Mucosa of gallbladder (tissue), 1 donor: ENCODE measurements at places on chromosomes 16 and 17.

GRCh38 chr17:73503560-73503959 is 140.7 kb downstream of the SDK2 start:
- DNase-seq: no peak

DNA sequence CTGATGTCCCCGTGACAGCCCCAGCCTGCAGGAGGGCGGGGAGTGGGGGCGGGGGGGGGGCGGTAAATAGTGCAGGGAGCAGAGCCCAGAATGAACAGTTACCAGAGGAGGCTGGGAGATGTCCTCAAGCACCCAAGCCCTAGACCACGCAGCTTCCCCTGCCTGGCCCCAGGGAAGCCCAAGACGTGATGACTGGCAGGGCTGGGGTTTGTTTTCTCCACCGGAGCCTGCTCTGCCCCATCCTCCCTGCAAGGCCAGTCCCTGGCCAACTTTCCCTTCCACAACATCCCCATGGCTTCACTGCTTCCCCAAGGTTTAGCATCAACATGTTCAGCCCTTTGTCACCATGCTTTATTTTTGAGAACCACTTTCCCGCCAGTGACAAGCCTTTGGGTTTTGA is 1.4 kb upstream of the BEAN1 start:
- DNase-seq: no peak

GRCh38 chr16:6958184-6958583 is 374.5 kb upstream of the RBFOX1 start:
- DNase-seq: no peak

DNA sequence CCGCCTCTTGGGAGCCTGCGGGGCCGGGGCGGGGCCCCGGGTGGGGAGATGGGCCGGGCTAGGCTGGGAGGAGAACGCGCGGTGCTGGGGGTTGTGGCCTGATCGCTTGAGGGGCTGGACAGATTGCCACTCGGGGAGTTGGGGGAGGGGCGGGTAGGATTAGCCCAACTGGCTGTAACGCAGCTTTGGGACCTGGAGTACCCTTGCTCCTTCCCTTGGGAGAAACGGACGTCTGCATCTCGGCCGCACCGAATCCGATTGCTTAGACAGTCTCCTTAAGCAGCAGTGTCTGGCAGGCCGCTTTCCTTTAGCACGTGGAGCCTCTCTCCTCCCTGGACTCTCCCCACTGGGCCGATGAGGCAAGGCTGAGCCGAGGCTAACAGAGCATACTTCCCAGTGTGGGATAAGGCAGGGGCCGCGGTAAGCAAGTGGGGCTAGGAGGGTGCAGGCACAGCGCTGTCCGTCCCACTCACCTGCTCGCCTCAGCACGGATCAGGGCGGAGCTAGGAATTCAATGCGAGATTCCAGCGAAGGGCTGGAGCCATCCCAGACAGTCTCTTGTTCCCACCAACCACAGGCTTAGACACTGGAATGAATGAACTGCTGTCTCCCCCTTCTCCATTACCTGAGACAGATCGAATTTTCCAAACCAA is 540 bp upstream of the ACLY start:
- DNase-seq: no peak

DNA sequence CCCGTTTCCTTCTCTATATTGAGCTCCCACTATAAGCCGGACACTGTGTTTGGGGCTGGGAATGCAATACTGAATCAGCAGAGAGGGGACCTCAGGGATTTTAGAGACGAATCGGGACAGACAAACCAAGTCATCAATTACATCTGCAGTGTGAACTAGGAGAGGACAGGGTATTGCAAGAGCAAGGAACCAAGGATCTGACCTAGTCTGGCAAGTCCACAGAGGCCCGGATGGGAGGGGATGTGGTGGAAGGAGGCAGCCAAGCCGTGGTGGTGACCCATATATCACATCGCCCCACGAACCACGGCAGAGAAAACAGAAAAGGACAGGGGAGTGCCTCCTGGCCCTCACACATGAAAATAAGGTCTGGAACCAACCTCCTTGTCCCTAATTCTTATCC is 28.1 kb upstream of the NXPH3 start:
- no peak for DNase-seq

- DNase-seq: no peak
Observed at GRCh38 chr17:27956601-27957445, 63.7 kb upstream of the LYRM9 start.

GRCh38 chr17:80598813-80599545 is 54.3 kb downstream of the RPTOR start:
- no peak for DNase-seq
